ENCODE measurements at places on chromosomes 13 and 19.

GRCh38 chr13:44934724-44935123 lies 54.5 kb downstream of the NUFIP1 start:
- peak; percentile 55 for DNase-seq

DNA sequence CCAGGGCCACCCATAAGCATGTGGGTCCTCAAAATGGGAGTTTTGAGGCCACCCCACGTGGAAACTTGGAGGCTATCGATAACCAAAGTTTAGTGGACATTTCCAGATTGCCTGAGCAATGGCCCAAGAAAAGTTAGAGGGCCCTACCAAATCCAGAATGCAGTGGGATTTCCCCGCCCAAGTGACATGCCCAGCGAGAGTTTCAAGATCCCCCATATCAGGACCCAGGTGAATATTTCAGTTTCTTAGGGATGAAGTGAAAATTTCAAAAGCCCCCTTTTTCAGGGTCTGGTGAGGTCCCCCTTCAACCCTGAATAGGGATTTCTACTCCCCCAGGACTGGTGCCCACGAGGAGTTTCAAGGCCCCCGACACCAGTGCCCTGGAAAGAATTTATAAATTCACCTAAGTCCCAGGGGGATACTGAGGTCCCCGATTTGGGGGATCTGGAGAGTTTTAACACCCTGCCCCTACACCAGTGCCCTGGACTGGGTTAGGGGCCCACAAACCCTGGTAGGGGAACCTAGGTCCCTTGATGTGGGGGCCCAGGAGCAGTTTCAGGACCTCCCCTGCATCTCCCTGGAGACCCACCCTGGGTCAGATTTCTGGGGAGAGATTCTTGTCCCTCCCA lies 695 bp downstream of the BST2 start:
- no peak for DNase-seq

DNA sequence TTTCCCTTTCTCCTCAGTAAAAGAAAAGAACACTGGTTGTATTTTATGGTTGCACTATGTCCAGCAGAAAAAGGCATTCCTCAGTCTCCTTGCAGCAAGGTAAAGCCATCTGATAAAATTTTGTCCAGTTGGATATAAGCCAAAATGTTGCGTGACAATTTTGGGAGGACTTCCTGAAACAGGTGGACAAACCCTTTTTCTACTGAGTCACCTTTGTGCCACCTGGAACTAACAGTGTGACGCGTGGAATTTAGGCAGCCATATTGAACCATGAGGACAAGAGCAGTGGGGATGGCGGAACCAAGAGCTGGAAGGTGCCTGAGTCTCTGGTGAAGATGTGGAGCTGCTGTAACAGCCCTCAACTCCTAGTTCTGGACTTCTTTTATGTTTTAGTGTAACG lies 8.2 kb downstream of the CADM4 start:
- no peak for DNase-seq

GRCh38 chr19:20422216-20423205 lies 143.1 kb downstream of the ZNF737 start:
- no peak for DNase-seq

GRCh38 chr13:114148521-114148855 lies 16.1 kb upstream of the RASA3 start:
- DNase-seq: no peak

GRCh38 chr19:14122924-14123323 lies 5.4 kb upstream of the PRKACA start:
- no peak for DNase-seq

GRCh38 chr13:58729361-58729760 lies 1097.8 kb downstream of the PCDH17 start:
- no peak for DNase-seq

GRCh38 chr13:43579321-43579720 lies 207.5 kb downstream of the ENOX1 start:
- DNase-seq: no peak

All from inflammatory macrophage treated with lipopolysaccharide for 1 hour (primary cell).